Ureter (tissue), 1 donor: ENCODE measurements at places on chromosomes 7 and 10.

GRCh38 chr10:94403380-94404213 lies 1.3 kb downstream of the TBC1D12 start:
- peak; percentile 73 for DNase-seq

- DNase-seq, result no peak
Observed at GRCh38 chr7:13628239-13629001, 361.0 kb downstream of the ETV1 start.

DNA sequence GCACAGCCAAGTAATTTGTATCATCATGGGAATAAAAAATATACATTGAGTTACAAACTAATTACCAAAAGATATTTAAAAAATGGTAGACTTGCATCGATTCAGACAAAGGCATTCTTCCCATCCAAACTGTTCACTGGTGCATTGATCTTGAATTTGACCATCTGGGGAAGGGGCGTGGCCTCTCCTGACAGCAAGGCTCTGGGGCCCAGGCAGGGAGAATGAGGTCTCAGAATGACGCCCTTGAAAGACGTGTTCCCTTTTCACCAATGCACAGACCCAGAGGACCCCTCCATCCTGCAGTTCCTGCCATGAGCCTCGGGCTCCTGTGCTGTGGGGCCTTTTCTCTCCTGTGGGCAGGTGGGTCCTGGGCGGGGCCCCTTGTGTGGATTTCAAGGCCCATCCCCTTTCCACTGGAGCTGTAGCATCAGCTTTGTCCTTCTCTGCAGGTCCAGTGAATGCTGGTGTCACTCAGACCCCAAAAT lies 91.1 kb upstream of the PRSS58 start:
- no peak for DNase-seq

GRCh38 chr10:7409045-7409731 lies 1.6 kb downstream of the SFMBT2 start:
- DNase-seq, result peak; percentile 48

DNA sequence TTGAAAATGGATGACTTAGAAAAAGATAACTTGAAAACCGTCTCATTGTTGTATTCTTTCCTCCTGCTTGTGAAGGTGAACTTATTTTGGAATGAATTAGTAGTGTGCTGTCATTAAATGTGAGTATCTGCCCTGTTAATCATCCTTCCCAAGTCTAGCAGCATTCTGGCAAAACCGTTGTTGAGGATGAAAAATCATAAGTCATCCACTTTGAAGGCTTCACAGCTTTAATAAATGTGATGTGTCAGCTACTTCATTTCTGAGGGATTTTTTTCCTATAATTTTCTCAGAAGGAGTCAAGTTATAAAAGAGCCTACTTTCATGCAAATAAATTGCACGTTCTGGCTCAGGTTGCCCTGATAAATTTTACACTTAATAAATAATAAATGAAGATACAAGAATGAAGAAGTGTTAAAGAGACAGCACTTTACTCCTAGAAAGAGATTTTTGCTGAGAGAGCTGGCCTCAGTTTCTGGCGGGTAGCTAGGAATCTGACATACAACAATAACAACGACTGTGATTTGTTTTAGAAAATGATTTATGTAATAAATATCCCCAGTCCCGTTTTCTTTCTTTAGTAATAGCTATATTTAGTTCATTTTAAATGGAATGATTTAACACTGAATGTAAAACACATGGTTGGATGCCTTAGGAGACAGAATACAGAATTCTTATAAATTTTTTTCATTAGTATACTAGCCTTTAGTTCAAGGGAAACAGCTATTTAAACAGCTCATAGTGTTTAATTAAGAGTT lies 516.5 kb upstream of the KLF6 start:
- DNase-seq, result no peak

DNA sequence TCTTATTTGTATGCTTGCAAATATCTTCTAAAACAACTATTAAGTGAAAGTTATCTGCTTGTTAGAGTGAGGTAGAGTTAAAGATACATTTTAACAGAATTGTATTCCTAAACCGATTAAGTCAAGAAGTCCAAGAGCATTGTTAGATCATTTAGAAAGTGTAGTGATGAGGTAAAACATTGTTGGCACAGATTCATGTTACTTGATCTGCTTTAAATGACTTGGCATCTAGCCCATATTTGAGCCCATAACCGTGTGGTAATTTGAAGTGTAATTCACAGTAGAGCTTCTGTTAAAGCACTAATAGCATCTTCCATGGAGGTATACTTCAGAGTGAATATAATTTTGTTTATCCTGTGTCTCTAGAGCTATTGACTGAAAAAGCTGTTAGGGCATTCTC lies 62.1 kb downstream of the PTEN start:
- DNase-seq, result no peak

DNA sequence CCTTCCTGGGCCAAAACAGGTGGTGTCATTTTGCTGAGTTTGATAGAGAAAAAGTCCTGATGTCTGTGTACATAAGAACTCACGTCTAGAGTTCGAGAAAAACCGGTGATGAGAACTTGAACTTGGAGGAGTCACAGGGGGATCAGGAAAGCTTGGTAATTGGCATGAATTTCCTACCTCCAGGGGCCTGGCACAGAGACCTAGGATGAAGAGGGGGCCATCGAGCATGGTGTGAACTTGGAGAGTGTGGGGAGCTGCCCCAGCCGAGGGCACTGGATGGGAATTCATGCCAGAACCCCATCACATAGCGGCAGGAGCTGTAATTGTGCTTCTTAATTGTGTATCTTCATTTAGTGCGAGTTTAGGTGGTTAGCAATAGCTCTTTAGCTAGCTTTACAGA lies 82.2 kb downstream of the CUX1 start:
- DNase-seq, result no peak

GRCh38 chr10:101311185-101312066 lies 42.5 kb upstream of the BTRC start:
- peak; percentile 52 for DNase-seq

DNA sequence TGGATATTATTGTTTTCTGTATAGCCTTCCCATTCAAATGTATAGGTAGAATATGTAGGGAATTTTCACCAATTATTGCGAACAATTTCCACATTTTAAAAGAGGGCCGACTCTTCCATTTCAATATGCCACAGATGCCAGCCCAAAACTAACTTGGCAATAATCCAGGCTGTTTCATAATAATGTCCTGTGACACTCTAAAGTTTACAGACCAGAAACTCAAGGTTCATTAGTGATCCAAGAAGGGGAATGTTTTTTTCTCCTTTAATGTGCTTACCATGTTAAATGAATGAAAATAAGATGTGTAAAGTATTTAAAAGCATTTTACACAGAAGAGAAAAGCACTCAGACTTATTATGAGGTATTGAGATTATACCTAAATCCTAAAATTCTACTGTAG lies 63.0 kb upstream of the FAM3C start:
- DNase-seq, result no peak

- DNase-seq, result no peak
Observed at GRCh38 chr7:40530292-40530691, 395.5 kb downstream of the SUGCT start.

GRCh38 chr10:72334196-72334824 lies 20.4 kb downstream of the DNAJB12 start:
- DNase-seq, result no peak

GRCh38 chr10:36538953-36539586 lies 586.3 kb upstream of the ANKRD30A start:
- DNase-seq, result no peak

DNA sequence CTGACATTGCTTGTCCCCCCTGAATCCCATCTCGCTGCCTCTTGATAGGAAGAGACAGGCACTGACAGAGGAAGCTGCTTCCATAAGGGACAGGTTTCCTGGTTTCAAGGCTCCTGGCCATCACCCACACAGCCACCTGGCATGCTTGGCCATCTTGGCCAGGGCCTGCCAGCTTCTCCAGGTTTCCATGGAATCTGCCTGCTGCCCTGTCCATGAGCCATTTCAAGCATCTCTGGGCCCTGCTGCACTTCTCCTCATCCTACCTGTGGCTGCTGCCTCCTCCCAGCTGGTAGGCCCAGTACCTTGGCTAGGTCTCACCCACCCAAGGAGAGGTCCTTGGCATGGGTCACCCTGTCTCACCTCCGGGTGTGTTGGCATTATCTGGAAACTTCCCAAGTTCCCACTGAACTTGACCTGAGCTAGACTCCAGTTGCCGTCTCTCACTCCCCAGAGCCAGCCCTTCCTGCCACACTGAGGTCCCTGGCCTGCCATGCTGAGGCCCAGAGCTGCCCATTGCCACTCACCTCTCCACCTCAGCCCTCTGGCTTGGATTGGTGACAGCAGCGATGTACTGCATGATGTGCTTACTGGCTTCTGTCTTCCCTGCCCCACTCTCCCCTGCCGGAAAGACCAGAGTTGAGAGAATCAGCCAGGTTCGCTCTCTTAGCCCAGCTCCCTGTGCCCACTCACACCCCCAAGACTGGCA lies 2.6 kb downstream of the MYO1G start:
- DNase-seq, result no peak

DNA sequence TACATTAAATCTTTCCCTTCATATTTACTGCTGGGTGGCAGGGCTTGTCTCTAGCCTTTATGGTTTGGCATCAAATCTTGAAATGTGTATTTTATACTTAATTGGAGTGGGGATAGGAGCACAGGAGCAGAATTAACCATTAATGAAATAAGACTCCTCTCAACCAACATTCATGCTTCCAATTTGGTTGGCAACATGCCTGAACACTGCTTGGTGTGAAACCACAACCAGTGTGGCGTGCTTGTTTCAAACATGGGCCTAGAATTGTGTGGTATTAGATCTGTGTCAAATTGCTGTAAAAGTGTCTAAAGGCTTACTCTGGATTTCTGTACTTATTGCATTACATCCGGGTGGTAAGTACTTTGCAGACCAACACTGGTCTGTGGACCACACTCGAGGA lies 25.1 kb upstream of the VPS41 start:
- DNase-seq, result no peak

GRCh38 chr7:122148081-122148480 lies 4.0 kb upstream of the AASS start:
- DNase-seq, result no peak

DNA sequence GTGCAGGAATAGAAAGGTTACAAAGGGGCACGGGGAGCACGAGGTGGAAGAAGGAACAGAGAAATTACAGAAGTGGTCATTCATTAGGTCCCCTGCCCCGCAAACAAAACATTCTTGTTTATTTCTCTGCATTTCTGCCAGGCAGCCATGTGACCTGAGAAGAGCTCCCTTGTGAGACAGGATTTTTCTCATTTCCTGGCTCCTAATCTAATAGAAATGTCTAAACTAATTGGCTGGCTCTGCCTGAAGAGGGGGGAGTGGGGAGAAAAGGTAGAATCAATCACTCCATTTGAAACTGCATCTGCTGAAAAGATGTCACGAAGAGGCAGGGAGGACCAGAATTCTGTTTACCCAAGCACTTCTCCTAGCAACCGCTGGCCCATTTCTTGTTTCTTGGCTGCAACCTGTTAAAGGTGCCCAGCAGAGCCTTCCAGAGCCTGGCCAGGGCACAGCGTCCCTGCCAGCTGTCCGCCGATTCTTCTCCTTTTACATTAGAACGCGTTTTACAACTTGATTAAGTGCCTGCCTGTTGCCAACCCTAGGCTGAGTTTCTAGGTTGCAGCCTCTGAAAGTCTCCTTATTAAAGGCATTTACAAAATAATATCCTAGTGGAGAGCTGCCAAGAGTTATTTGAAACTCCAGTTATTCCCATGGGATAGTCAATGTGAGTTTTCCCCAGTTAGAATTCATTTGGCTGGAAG lies 1227.6 kb downstream of the TYW1 start:
- DNase-seq, result no peak

GRCh38 chr10:89158446-89158845 lies 48.7 kb downstream of the CH25H start:
- no peak for DNase-seq

DNA sequence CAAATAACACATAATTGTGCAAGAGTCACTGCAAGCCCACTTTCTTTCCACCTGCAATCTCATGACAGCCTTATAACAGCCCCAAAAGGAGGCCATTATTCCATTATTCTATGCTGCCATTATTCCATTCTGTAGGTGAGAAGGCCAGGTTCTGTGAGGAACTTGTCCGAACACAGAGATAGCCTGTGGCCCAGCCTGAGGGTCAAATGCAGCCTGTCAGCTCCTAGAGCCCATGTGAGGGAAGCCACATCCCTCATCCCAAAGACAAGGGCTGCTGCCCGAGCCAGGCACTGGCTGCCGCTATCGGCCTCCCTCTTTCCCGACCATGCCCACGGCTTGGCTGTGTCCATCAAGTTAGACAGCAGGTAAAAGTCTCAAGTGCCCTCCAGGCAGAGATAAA lies 24.1 kb upstream of the C10orf71 start:
- no peak for DNase-seq

DNA sequence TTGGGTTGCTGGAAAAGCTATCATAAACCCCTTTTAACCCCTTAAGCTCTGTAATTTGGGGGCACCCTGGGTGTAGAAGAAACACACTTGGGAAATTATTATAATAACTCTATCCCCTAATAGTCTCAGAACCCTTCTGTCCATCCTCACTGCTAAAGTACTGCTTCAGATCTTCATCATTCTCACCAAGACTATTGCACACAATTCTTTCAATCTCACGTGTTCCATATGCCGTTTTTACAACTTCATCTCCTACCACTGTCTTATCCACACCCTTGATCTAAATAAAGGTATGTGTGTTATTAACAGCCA lies 15.8 kb downstream of the ANKRD22 start:
- DNase-seq, result no peak

- no peak for DNase-seq
Observed at GRCh38 chr10:113550365-113550764, 2.5 kb upstream of the HABP2 start.

- no peak for DNase-seq
Observed at GRCh38 chr10:132471484-132471883, 66.1 kb upstream of the INPP5A start.

DNA sequence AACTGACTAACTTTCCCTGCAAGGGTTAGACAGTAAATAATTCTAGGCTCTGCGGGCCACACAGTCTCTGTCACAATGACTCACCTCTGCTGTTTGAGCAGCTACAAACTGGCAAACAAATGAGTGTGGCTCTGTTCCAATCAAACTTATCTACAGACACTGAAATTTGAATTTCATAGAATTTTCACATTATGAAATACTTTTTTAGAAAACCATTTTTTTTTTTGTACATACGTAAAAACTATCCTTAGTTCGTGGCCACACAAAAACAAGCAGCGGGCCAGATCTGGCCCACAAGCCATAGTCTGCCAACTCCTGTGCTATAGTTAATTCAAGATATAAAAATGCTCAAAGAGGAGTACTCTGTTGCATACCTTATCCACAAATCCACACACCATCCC lies 32.6 kb downstream of the PIP4K2A start:
- DNase-seq, result no peak

DNA sequence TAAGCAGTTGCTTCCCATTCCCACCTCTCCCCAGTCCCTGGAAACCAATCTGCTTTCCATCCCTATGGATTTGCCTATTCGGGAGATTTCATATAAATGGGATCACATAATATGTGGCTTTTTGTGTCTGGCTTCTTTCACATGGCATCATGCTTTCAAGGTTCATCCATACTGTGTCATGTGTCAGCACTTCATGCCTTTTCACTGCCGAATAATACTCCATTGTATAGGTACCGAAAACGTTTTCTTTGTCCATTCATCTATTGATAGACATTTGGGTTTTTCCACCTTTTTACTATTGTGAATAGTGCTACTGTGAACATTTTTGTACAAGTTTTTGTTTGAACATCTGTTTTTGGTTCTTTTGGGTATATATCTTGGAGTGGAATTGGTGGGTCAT lies 12.5 kb downstream of the RBM20 start:
- DNase-seq, result no peak
